ENCODE measurements at places on chromosomes 6 and 20.
A peak's percentile ranks its signal among the peaks of the same experiment; 100 is the strongest.

GRCh38 chr6:71011871-71012371 lies 55.1 kb upstream of the B3GAT2 start:
- DNase-seq, result no peak

DNA sequence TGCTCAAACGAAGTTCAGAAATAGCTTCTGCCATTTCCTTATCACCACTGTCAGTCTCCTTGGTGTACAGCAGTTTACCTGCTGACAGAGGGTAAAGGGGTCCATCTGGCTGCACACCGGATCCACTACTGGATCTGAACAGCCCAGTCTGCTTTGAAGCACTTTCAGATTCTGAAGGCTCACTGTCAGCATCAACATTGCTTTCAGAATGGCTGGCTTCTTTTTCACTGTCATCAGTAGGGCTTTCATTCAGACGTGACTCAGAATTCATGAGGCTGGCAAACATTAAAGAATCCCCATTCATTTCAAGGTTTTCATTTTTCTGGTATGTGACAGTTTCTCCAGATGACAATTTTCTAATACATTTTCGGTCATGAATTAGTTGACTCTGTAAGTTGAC lies 21.0 kb upstream of the PNISR start:
- no peak for DNase-seq

GRCh38 chr20:34701405-34702085 lies 2.6 kb upstream of the TP53INP2 start:
- no peak for DNase-seq

GRCh38 chr20:48486065-48486464 lies 341.7 kb downstream of the PREX1 start:
- DNase-seq, result no peak

GRCh38 chr20:53210931-53211330 lies 238.8 kb downstream of the TSHZ2 start:
- DNase-seq, result no peak

DNA sequence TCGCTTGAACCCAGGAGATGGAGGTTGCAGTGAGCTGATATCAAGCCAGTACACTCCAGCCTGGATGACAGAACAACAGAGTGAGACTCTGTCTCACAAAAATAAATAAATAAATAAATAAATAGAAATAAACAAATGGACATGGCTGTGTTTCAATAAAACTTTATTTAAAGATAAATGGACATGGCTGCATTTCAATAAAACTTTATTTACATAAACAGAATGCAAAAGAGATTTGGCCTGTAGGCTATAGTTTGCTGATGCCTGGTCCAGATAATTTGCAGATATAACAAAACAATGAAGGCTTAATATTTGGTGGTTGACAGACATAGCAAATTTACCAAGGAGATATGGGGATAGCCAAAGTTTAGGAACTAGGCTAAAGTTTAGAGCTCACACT lies 66.8 kb downstream of the ZNF831 start:
- no peak for DNase-seq

DNA sequence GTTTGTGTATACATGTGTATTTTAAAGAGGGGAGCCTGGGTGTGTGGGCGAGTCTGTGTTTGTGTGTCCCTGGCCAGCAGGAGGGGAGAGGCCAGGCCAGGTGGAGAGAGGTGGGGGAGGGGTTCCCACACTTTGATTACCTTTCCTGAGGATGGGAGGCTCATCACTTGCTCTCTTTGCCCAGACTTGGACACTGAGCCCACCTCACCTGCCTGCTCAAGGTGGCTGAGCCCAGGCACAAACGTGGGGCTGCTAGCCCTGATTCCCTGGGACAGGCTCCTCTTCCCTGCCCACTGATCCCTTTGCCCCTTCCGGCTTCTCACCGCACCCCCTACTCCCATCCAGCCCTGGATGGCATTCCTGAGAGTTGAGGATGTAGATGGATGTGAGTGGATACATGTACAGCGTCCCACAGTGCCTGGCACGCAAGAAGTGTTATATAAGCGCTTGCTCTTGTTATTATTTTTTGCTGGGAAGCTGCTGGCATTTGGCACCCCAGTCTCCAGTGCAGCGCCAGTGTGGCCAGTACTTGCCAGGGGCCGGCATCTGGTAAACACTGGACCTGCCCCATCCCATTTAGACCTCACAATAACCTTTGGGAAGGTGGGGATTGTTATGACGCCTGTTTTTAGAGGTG lies 2.7 kb downstream of the CEBPB start:
- no peak for DNase-seq

GRCh38 chr20:4151991-4152695 lies 136.8 kb upstream of the RNF24 start:
- no peak for DNase-seq

- no peak for DNase-seq
These were observed 773.9 kb upstream of the MMS22L start for GRCh38 chr6:98056955-98057354.

DNA sequence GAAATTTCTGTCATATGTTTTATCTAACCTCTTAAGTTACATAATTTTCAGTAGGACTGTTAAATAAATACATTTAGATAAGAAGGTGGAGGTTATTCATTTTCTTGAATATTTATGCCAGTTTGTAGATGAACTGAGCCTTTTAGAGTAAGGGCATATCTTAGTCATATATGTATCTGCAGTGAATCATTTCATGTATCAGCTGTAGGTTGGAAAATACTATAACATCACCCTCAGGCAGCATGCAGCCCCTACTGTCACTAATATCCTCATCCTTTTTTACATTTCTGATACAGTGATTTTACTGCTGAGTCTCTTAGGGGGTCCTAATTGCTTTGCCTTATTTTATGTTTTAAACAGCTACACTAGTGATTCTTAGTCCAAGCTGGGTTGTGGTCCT lies 19.5 kb upstream of the SUMO4 start:
- no peak for DNase-seq

DNA sequence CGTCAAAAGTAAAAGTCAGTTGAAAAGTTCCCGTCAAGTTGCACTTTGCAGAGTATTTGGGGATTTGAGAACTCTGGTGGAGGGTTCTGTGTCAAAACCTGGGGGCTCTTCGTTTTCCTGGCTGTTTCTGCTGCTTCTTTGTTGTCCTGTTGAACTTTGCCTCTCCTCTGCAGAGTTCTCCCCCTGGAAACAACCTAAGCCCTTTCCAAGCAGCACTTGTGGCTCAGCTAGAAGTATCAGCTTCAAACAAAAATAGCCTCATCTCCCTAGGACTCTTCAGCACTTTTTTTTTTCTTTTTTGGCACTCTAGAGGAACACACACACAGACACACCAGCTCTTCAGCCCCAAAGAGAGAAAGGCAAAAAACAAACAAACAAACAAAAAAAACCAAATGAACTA lies at the start of gene TRDN:
Gene TRDN, minus strand, starts transcription at position 169 of the 400 bp plus-strand sequence. CDS start 175 bp downstream, outside the sequence.
- no peak for DNase-seq

GRCh38 chr6:125944434-125944816 lies 12.1 kb upstream of the HINT3 start:
- no peak for DNase-seq

GRCh38 chr6:125924169-125924568 lies 32.4 kb upstream of the HINT3 start:
- peak; percentile 68 for DNase-seq

- DNase-seq, result no peak
These were observed 7.6 kb upstream of the RNF182 start for GRCh38 chr6:13917141-13917540.

All from T-helper 2 cell (primary cell).